ENCODE measurements at places on chromosomes 3 and 15. TPM values are rescaled to one million over a fixed set of nuclear protein-coding genes. Genes with fewer than 3 reads are reported as not detected.

DNA sequence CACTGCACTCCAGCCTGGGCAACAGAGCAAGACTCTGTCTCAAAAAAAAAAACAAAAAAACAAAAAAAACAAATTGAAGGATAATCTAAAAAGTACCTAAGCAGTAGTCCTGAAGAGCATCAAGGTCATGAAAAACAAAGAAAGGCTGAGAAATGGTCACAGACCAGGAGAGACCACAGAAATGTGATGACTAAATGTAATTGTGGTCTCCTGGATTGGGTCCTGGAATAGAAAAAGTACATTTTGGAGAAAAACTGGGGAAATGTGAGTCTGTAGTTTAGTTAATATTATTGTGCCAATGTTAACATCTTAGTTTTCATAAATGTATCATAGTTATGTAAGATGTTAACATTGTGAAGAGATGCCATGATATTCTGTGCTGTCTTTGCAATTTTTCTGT is 267.5 kb upstream of the NR2E3 start:
- DNase-seq, result no peak

DNA sequence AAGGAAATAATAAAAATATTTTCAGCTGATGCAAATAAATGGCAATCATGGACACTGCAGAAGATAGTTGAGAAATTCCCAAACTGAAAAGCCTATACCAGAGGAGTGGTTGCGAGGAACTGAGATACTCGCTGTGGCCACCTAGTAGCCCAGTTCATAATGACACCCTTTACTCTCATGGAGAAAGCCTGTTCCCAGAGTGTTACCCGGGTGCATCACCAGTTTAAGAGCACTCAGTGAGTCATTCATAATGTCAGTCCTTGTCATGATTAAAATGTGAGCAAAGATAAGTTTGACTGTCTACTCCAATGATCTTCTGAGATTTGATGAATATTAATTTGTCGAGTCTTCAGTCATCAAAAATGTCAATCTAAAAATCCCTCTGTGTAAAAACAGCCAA is 138.4 kb upstream of the LRRC3B start:
- no peak for DNase-seq

- peak; percentile 80 for DNase-seq
These were observed 86.4 kb downstream of the POLR2M start for GRCh38 chr15:57792724-57793449.

GRCh38 chr3:175356899-175357324 is 497.8 kb downstream of the NAALADL2 start:
- no peak for DNase-seq

GRCh38 chr3:136239094-136239493 is 11.0 kb upstream of the PCCB start:
- no peak for DNase-seq

- DNase-seq, result no peak
These were observed 168.3 kb upstream of the GBE1 start for GRCh38 chr3:81929697-81930096.

DNA sequence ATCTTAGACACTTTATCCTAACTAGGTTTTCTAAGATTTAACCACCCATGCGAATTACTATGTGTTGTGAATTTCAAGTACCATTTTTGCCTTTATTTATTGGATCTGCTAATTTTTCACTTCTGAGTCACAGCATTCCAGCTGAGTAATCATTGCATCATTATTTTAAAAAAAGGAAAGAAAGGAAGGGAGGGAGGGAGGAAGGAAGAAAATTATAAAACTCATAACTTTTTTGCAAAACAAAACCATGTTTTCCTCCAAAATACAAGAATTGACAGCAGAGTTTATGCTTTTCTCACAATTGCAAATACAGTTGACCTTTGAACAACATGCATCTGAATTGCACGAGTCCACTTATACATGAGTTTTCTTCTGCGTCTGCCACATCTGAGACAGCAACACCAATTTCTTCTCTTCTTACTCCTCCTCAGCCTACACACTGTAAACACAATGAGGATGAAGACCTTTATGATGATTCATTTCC is 651.4 kb upstream of the NECTIN3 start:
- peak; percentile 51 for DNase-seq

DNA sequence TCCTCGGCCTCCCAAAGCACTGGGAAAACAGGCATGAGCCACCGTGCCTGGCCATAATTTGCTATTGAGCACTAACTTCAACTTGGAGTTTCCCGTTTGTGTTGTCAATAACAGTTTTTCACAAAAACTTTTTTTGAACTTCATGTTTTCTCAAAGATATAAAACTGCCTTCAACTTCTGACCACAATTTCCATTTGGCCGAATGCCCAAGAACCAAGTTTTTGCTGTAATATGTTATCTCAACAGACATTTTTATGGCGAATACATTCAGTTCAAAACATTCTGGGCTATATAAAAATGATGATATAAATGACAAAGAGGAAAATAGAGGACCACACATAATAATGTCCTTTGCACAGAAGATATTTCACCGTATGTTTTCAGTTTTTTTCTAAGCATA is 56.4 kb downstream of the NEDD4 start:
- no peak for DNase-seq

GRCh38 chr3:74443102-74443501 is 171.4 kb downstream of the CNTN3 start:
- DNase-seq, result peak; percentile 93

- DNase-seq, result no peak
These were observed 343.0 kb downstream of the PLOD2 start for GRCh38 chr3:145817870-145818483.

DNA sequence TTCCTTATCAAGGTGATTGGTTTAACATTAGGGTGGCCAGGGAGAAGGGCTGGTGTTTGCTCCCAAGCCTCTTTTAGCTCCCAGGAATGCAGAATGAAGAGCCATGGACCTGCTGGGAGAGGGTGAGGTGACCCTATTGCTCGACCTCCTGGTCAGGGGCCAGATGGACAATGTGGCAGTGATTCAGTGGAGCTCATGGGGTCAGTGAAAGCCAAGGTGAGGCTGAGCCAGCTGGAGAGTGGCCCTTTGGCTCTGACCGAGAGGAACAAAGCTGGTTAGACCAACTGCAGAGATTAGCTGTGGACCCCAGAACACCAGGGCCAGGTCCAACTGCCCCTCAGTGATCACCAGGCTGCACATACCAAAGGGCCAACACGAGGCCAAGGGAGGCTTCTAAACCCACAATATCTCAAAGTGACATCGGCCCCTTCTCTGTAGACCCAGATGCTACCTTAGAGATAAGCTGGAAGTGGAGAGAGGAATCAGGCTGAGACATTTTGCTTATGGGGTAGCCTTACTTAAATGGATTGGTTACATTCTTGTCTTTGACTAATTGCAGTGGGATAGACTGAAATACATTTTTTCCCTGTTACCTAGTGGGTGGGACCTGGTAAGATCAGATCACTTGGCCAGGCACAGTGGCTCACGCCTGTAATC is 15.8 kb upstream of the BTBD1 start:
- DNase-seq, result no peak

DNA sequence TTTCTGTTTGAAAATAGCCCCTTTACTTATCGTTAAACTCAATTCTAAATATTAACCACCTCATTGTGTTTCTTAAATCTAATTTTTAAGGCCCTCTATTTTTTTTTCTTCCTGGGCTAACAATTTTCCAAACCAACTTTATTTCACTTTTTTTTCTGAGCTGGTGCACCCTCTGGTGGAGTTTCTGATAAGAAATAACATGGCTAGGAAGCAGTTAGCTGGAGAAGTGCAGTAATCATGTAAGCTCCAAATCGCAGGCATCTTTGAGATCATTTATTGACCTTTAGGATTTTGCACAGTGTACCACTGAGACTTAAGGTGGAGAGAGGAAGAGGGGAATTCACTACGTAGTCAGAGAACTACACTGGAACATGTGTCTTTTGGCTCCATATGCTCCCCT is 6.4 kb downstream of the TMEM207 start:
- no peak for DNase-seq

DNA sequence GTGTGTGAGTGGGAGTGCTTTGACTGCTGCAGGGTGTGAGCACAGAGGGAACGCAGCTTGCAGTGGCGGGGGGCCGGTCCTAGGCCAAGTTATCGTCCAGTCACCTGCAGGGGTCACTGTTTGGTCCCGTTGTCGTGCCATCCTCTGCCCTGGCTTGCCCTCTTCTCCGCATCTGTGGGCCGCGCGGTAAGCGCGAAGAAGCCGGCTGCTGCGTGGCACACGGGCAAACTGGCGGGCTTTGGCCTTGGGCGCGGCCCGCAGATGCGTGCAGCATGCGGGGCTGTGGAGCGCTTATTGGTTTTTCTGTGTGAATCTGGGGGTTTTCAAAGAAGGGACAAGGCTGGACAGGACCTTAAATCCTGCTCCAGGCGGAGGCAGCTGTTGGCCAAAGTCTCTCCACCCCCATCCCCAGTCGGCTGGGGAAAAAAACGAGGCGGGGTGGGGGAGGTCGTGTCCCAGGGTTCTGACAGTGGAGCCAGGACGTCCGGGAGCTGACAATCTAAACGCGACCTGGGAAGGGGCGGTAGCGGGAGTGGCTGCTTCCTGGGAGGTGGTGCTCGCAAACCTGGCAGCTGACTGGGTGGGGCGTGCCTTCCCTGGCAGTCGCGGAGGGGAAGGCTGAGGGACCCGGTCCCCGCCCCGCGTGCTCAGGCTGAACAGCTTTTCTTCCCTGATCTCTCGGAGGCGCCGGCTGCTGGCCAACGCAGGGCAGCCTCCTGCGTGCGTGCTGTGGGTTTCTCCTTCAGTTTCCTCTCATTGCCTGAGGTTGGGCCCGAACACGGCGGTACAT is 39.7 kb upstream of the VEPH1 start:
- peak; percentile 16 for DNase-seq

- DNase-seq, result no peak
These were observed 179.2 kb downstream of the ATP10A start for GRCh38 chr15:25683911-25684310.

- DNase-seq, result peak; percentile 12
These were observed 76.3 kb downstream of the SLC9A9 start for GRCh38 chr3:143771939-143772338.

Gene HCLS1
- total RNA-seq, result 2.0 TPM

Gene STAC
- total RNA-seq, result 25.3 TPM

Gene NR2E3
- total RNA-seq, result 1.7 TPM

Gene C3orf38
- total RNA-seq, result 31.7 TPM

Gene STRA6
- 0.17 TPM for total RNA-seq

Gene RGMA
- total RNA-seq, result 0.64 TPM

Gene PPP1R14D
- total RNA-seq, result not detected

Gene IQCF5
- total RNA-seq, result not detected

Gene SUCNR1
- total RNA-seq, result not detected

Measured in mammary epithelial cell (primary cell).